ENCODE measurements at places on chromosomes 7 and 10.

- no peak for DNase-seq
Observed at GRCh38 chr7:149586646-149587645, 89.3 kb upstream of the ZNF746 start.

DNA sequence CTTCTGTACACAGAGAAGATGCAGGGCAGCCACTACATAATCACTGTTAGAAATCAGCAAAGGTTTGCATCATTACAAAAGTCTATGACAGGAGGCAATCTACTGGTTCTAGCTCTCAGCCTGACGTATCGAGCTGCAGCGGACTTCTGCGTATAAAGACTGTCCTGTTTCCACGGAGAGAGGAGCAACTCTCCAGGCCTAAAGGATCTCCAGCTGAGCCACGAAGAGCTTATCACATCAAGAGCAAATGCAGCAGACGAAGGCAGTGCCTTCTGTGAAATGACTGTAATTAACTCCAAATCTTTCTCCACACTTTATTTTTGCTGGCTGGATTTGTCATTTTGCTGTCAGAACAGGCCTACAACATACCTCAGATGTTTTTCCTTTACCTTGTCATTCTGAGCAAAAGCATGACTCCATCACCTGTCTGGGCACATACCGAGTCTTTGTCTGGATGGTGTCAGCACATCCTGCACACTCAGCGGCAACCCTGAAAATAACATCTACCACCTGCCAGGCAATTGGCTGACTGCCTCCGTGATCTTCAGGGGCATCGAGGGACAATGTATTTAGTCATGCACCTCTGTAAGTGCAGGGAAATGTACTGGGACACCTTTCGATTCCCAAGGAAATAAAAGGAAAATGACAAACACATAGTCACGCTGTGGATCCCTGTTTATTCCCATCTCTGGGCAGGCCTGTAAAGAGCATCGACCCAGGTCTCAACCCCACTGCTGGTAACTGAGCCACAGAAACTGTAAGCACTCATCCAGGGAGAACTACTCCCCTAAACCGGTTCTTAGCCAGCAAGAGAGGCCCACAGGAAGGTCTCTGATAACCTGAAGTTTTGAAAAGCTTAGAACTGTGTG, 26.3 kb upstream of the SH3PXD2A start:
- DNase-seq, result no peak

DNA sequence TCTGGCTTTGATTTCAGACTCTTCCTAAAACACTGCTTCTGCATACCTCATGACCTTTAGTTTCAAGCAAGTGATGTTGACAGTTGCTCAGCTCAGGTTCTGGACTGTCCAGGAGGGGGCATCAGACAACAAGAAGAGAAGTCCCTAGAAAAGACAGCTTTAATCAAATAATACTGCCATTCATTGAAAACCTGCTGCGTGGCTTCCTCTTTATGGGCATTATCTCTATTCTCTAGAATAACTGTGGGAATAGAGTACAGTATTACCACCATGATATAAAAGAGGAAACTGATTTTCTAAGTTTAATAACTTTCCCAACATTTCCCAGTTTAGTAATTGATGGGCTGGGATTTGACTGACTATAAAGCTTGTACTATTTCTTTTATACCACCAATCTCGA, 170.4 kb downstream of the SNX13 start:
- DNase-seq, result peak; percentile 68

GRCh38 chr7:88201305-88201704, 18.5 kb downstream of the SRI start:
- no peak for DNase-seq

DNA sequence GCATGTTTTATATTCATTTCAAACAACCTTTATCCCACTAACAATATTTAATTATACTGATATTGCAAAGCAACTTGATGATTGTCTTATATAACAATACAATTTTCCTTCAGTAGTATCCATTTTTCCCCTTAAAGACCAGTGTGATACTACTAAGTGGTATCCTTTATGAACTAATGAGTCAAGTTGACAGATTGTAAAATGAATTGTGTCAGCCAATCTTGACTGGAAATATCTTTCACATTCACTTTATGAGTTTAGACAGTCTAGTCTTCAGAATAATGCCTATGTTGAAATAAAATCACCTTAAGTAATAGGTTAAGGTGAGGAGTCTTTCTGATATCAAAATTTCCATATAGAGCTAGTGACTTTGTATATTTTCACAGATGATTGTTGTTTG, 950.0 kb upstream of the CELF2 start:
- no peak for DNase-seq

GRCh38 chr10:73648975-73649829, 6.6 kb downstream of the SYNPO2L start:
- DNase-seq, result no peak

DNA sequence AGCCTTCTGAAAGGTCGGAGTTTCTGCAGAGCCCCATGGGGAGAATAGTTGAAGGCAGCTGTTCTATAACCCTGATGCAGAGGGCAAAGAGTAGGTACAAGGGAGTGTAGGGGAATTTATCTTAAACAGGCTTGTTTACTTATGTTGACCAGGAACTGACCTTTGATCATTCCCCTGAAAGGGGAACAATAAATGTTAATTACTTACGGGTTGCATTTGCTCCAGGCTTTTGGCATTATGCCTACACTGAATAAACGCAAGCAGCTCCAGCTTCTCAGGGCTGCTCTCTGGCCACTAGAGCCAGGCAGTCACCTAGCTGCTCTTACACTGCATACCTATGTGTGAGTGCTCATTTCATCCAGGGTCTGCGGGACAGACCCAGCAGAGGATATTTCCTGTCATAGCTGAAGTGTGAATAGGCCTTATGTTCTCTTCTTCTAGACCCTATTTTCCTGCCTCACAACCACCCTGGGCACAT, 26.9 kb upstream of the ABCA13 start:
- no peak for DNase-seq

DNA sequence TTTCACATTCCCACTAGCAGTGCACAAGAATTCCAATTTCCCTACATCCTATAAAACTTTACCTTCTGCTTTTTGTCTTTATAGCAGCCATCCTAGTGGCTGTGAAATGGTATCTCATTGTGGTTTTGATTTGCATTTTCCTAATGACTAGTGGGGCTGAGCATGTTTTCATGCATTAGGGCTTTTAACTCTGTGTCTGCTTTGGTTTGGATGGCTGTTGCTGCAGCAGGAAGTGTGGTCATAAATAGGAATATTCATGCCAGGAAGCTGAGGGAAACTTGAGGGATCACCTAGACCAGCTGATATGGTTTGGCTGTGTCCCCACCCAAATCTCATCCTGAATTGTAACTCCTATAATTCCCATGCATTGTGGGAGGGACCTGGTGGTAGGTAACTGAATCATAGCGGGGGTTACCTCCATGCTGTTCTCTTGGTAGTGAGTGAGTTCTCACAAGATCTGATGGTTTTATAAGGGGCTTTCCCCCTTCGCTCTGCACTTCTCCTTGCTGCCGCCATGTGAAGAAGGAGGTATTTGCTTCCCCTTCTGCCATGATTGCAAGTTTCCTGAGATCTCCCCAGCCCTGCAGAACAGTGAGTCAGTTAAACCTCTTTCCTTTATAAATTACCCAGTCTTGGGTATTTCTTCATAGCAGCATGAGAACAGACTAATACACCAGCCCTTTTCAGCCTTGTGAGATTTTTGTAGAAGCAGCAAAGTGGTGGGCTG, 181.8 kb upstream of the PITRM1 start:
- no peak for DNase-seq

DNA sequence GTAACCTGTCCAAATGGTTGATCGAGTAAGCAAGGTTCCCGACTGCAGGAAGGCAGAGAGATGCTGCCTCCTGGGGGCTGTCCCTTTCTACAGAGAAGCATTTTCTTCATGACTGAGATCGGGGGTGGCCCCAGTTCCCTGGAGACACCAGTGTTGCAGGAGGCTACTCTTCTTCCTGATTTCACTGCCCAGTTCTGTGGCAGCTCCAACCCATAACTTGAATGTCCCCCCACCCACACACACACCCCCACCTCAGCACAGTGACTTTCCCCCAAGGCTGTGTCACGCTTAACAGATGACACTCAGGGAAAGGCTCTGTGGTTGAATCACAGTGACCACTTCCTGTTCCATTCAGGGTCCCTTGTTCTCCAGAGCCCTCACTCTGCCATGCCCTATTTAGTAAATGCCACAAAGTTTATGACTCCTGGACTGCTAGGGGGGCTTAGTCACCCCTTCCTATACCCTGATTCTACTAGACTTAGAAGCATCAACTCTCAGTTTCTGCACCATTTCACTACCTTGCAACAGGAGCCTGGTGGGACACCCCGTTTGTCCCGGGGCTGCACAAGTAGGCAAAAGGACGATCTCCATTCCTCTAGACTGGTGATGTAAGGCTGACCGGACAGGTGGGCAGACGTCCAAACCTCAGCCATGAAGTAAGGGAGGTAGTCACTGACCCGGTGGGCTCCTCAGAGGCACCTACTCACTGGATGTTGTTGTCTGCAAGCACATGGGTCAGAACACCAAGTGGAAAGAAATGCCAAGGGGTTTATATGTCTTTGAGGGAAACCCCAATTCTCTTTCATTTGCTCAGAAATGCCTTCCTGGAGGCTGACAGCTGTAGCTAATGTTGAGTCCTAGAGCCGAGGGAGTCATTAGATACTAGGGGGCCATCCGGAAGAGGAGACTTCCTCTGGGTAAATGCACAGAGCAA, 31.3 kb upstream of the SMC3 start:
- no peak for DNase-seq

- DNase-seq, result peak; percentile 80
Observed at GRCh38 chr10:113326160-113327111, 226.4 kb upstream of the HABP2 start.

DNA sequence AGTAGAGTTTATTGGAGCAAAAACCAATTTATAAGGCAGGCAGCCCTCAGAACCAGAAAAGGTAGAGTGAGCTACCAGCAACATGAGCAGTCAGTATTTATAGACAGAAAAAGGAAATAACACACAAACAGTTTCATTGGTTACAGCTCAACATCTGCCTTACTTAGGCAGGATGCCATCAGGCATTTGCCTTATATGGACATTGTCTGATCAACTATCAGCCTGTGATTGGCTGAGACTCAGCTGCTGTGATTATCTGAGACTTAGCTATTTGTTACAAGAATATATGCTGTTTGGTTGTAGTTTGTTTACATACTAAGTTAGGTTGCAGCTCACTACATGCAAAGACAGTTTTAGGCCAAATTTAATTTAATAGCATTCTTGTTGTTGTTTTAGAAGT, 60.4 kb upstream of the CDK1 start:
- DNase-seq, result no peak

- DNase-seq, result no peak
Observed at GRCh38 chr7:84331616-84332015, 137.0 kb upstream of the SEMA3A start.

DNA sequence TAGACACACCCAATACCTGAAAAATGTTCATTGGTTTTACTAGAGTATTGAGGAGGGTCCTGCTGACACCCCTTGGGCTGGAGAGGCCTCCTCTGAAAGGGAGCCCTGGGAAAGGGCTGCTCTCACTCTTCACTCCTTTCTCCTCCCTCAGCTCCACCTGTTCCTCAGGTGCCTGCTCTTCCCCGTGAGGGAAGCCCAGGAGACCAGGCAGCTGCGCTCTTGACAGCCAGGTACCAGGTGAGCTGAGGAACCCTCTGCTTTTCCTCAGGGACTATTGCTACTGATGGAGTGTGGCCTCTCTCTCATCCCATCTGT, 3.3 kb downstream of the ZNF655 start:
- DNase-seq, result no peak

DNA sequence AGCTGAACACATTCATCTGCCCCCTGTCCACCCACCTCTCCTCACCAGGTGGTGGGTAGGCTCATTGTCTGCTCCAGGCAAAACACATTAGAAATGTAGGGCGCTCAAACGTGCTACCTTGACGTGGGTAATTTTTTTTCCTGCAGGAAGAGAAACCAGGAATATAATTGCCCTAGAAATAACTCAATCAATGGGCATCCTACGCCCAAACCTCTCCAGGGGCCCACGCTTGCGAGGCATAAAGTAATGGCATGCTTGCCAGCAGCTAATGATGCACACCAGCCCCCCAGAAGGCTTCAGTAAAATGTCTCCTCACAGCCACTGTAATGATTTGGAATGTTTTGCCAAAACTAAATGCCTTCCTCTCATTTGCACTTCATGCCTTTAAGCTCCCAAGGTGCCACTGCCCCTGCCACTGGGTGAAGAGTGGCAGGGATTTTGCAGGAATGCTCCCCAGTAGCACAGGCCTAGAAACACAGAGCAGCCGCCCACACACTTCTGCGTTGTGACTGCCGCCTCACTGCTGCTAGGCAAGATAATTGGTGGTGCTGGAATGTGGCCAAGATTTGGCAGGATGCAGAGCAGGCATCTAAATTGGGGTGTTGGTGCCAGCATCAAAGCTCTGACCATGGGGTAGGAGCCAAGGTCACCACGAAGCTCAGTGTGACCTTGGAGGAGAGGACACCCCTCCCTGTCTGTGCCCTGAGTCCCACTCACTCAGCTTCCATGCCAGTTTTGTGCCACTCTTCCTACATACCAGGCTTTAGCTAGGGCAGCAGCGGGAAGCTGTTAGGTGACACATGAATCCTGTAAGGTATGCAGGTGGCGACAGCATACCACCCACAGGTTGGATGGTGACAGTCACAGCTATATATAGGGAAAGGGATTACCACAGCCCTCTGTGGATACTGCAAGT, 48.7 kb upstream of the PPP1R3C start:
- no peak for DNase-seq

- DNase-seq, result no peak
Observed at GRCh38 chr7:150410680-150411346, 31.7 kb downstream of the ZNF775 start.

DNA sequence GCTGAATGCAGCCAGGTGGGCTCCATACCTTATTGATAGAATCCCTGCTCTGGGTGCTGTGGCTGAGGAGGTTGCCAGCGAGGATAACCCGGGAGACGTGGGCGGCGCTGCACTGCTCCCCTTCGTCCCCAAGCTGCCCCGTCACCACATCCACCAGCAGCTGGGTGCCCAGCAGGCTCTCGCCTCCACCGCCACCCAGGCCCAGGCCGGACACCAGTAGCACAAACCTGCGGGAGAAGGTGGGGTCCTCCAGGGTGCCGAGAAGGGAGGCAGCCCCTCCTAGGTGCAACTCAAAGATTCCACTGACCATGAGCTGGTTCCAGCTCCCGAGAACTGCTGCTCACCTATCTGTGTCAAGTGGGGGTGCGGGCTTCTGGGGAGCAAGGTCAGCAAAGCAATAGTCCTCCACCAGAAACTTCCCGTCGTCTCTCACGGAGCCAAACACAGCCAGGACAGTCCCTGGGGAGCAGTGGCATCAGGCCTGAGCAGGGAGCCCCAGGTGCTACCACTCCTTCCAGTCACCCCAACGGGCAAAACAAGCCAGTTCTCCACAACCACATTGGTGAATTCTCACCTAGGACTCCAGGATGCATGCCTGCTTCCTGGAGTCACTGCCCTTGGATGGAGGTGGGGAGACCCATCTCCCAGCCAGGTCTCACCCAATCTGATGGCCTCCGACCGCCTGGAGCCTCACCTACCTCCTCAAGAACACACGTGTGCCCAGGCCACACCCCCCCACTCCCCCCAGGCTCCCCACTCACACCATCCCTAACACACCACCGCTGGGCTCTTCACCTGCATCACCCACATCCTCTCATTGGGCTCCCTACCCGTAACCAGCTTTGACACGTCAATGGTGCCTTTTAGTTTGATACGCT, 6.3 kb downstream of the POLD2 start:
- no peak for DNase-seq
